ENCODE measurements at places on chromosomes 12 and 14.

DNA sequence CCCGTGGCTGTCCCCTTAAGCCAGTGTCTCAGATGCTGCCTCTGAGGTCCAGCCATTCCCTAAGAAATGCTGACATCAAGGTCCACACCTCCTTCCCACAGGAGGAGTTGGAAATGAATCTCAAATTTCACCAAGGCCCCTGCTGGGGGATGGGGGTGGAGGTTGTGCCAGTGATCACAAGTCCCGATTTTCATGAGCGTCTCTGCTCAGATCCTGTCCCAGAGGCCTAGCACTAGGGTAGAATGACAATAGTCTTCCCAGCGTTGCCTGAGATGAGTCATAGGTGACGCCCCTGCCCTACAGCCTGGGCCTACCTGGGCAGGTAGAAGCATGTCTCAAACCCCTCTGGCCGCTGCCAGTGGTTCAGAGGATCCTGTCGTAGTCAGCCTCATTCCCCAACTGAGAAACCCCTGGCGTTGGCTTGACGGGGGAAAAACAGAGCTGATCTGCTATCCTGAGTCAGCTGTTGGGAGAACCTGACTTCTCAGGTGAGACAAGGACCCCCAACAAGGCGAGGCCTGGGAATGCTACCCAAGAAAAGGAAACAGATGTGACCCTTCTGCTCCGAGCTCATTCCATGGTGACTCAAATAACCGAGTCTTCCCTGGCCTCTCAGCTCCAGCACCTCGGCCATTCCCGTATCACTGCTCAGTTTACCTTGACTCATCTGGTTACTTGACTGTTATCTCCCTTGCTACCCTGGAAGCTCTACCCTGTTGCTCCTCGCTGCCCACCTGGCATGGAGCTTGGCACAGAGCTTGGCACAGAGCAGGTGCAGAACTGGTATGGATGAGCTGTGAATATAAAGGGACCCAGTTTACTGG is 21.8 kb upstream of the SPPL3 start:
- no peak for DNase-seq

- no peak for DNase-seq
Measured at GRCh38 chr14:104690861-104691455, 1.5 kb downstream of the INF2 start.

DNA sequence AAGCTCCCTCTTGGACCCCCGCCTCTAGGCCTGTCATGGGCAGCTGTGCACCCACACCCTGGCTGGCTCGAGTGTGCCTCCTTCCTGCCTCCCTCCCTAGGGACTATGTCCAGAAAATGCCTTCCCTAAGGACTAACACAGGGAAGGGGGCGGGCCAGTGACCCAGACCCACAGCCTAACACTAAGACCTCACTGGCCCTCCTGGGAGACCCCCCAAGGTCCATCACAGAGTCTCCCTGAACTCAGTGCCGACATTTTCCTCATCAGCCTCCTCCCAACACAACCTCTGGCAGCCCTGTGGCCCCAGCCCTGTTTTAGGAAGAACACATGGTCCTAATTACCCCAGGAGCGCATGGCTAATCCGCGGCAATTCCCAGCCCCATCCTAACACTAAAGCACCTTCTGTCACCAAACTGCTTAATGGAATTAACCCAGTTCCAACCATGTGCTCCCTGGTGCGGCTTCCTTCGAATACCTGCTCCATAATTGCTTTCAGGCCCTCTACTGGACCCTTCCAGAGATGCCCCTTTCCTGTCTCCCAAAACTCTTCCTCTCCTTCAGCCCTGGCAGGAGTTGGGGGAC is 5.6 kb downstream of the MSI1 start:
- no peak for DNase-seq

DNA sequence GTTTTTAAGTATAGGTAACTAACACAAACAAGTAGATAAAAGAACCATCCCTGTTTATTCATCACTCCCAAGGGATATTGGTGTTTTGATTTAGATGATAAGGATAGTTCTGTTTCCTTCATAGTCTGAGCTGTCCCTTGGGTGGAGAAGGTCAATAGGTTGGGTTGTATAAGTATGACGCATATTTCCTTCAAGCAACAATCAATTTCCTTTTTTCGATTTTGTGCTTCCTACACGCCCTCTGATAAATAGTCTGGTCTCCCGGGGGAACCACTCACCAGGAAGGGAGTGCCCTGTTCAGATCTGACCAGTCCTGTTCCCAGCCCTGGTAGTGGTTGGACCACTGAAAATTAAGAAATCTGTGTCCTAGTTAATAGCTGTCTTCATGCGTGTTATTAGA is 378.8 kb upstream of the FAR2 start:
- DNase-seq, result peak; percentile 73

- DNase-seq, result no peak
Measured at GRCh38 chr14:65070471-65070976, 31.8 kb downstream of the MAX start.

GRCh38 chr14:99262977-99263448 is 9.0 kb downstream of the BCL11B start:
- no peak for DNase-seq
